Activated T-cell treated with anti-CD3 and anti-CD28 coated beads for 1 hour (primary cell): ENCODE measurements at places on chromosomes 7 and 10.
A peak's percentile ranks its signal among the peaks of the same experiment; 100 is the strongest.

DNA sequence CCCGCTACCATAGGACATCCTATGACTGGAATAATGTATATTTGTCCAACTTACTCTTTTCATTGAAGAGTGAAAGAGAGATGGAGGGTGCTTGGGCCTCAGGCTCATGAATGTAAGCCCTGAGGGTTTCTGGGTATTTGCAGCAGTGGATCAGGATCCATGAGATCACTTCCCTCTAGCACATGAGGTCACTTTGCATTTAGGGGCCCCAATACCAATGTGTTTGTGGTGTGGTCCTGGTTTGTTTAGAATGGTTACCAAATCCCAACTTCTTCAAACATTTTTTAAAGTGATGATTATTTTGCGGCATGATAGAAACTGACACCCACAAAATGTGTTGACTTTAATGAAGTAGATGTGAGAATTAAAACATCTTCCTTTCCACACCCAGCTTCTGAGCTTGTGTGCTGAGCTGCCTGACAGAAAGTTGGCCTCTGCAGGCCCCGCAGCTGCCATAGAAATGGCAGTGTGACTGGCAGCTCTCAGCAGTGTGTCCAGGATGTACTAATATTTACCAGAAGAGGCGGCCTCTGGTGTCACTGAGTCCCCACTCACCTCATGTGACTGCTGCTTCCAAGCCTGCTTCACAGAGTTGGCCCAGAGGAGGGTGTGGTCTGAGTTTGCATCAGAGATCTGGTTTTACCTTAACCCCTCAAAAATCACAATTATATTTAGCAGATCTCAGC lies 447.6 kb upstream of the NPVF start:
- DNase-seq, result no peak

DNA sequence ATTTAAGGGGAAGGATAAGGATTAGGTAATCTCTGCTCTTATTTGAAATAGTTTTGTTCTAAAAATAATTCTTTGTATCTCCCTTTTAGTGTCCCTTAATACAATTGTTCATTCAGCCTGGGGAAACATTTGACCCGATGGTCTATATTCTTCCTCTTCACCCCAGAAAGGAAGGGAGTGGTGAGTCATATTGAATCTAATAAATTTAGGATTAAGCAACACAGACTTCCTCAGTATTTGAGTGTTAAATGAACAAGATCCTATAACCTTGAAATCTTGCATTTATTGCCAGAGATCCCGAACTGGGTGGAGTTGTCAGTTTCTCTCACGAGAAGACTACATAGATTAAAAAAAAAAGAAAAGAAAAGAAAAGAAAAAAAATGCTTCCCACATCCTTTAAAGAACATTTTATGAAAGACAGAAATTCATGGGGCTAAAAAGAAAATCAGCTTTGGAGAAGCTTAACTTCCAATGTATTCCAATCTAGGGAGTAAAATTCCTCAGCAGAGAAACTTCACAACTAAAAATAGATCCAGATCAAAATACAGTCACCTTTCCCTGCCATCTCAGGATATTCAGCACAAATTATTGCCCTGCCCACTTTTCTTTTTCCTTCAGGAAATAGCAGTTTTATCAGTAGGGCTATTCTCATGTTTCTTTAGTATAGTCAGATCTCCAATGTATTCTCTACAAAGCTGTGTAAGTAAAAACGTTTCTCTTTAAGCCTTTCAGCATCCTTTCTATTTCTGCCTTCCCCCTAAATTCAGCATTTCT lies 82.2 kb downstream of the SEMA3D start:
- DNase-seq, result no peak

DNA sequence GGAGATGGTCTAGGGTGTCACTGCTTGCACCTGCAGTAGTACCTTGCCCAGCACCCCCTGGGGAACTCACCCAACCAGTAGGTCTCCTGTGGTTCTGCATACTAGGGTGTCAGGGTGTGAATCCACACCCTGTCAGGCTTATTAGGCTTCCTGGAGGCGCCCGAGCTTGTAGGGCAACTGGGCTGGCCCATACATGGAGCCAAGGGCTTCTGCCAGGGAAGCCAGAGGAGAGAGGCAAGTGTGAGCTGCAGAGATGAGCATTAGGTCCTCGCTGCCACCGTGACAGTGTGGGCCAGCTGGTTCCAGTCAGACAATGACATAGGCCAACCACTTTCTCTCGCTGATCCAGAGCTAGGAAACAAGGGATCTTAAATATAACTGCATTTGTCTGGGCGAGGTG lies 11.2 kb downstream of the MXI1 start:
- no peak for DNase-seq

- DNase-seq, result no peak
These were observed 97.0 kb upstream of the FAM20C start for GRCh38 chr7:95180-95862.

GRCh38 chr7:123715198-123715597 lies 33.6 kb downstream of the WASL start:
- no peak for DNase-seq

- DNase-seq, result peak; percentile 36
These were observed at the start of gene ACTL6B for GRCh38 chr7:100655908-100656674. Gene ACTL6B, minus strand, starts transcription at chr7:100656448. Its CDS starts 94 bp downstream, at chr7:100656354.

DNA sequence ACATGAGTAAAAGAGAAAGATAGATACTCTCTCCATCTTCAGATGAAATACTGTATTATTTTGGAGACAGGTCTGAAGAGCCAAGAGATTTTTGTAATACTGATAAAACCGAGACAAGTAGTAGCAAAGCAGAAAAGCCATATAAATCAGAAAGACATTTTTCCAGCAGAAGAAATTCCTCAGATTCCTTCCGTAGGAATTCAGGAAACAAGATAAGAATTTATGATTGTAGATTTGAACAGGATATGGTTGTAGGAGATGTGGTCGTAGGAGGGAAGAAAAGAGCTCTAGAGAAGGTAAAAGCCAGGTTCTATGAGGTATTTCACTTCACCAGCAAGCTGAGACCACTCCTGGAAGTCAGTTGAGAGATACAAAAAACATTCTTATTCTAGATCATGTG lies 17.6 kb upstream of the AASS start:
- DNase-seq, result no peak

DNA sequence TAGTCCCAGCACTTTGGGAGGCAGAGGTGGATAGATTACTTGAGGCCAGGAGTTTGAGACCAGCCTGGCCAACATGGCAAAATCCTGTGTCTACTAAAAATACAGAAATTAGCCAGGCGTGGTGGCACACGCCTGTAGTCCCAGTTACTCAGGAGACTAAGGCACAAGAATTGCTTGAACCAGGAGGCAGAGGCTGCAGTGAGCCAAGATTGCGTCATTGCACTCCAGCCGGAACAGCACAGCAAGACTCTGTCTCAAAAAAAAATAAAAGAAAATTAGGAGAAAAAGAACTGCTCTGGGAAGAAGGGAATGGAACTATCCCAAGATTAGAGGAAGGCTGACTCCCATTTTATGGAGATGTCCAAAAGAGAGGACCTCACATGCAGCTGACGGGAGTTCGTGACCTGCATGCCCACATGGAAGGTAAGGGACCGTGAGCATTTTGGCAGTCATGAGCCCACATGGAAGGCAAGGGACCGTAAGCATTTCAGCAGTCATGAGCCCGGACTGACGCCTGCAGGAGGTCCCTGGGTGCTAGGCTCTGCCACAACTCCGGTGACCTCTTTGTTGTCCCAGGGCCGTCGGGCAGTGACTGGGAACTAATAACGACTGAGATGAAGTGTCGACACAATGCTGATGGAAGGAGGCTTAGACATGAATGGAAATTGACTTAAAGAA lies 18.6 kb upstream of the GTPBP4 start:
- DNase-seq, result no peak

GRCh38 chr7:28296571-28297483 lies 115.5 kb upstream of the CREB5 start:
- DNase-seq, result peak; percentile 58

GRCh38 chr10:44395396-44395795 lies 10.5 kb upstream of the CXCL12 start:
- no peak for DNase-seq

GRCh38 chr7:118826246-118826645 lies 601.7 kb downstream of the ANKRD7 start:
- no peak for DNase-seq

GRCh38 chr7:13770305-13770704 lies 219.2 kb downstream of the ETV1 start:
- no peak for DNase-seq

- DNase-seq, result no peak
These were observed 4.4 kb upstream of the CLIP2 start for GRCh38 chr7:74284781-74285259.

DNA sequence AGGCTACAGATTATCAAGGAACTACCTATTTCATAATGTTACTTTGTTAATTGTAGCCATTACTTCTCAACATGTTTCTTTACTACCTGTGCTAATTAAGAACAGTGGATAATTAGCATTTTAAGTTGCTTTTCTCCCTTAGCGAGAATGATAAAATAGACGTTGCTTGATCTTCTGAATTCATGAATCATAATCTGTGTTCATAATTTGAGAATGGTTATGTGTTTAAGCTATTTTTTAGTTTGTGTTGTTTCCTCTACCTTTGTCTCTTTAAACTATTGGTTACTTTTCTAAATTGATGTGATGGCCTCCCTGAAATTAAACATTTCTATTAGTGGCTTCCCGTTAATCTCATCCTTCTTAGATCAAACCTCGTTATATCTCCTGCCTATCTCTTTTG lies at the start of gene ZRANB1:
TSS of gene ZRANB1 (plus strand) at position 301 of the 400 bp plus-strand sequence. CDS start 371 bp downstream, outside the sequence.
- no peak for DNase-seq

DNA sequence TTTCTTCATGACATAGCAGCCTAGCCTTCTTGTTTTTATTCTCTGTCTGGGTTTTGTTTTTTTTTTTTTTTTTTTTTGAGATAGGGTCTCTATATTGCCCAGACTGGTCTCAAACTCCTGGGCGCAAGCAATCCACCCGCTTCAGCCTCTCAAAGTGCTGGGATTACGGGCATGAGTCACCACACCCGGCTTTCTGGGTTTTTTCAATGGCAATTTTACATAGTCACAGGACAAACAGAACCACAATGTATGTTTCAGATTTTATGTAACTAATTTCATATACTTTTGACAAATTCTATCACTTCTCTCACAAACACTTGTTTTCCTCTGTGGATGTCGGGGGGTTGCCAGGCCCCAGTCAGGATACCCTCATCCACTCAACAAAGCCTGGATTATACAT lies 16.5 kb downstream of the DOCK4 start:
- DNase-seq, result no peak

GRCh38 chr10:70898687-70899086 lies 10.3 kb upstream of the PCBD1 start:
- DNase-seq, result no peak

GRCh38 chr7:92751902-92752901 lies 84.2 kb downstream of the CDK6 start:
- no peak for DNase-seq

- DNase-seq, result no peak
These were observed 57.1 kb downstream of the CHRM2 start for GRCh38 chr7:136925556-136925955.

- no peak for DNase-seq
These were observed 11.5 kb upstream of the KLRG2 start for GRCh38 chr7:139494835-139495579.

DNA sequence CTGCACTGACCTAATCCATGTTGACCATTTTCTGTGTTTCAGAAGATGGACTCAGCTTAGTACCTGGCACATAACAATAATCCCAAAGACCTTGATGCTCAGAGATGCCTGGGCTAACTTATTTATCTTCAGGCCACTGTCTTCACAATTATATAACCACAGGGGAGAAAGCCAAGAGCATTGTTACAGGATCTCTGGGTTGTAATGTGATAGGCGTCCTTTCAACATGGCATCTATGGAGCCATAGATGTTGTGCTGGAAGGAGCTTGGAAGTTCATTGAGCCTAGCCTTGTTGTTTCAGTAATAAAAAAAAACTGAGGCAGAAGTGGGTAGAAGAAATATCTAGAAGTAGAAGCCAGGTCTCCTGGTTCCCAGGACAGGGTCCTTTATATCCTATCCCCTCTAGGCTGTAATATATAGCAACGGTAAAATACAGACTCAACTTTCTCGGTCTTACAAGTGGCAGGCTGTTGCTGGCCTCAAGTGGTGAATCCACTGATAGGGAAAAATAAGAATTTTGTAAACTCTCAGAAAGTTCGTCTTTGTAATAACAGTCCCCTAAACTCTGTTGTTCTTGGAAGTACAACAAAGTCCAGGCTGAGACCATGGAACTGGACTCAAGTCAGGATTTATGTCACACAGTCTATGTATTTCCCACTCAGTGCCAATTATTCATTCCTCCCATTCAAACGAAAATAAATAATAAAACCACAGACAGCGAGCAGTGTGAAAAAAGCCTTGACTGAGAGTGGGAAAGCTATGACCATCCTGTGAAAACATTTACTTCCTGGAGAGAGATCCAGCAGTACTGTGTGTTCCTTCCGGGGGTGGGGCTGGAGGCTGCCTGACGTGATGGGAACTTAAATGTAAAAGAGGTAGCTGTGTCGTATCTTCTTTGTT lies 277.6 kb downstream of the REEP3 start:
- no peak for DNase-seq

- no peak for DNase-seq
These were observed 140.7 kb upstream of the CALCR start for GRCh38 chr7:93715234-93715633.

DNA sequence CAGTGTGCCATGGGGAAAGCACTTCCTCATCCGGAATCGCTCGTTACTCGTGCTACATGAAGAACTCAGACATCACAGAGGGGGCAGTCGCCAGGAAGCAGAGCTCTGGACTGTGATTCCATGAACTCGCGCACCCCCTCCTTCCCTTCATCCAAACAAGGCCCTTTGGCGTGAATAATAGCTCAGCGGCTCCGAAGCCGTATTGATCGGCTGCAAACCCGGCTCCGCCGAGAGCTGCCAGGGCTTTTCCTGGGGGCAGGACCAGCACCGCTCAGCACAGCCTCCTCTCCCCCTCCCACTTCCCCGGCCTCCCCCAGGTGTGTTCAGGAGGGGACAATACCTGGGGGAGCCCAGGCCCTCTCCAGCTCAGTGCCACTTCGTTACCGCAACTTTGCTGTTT lies 129.0 kb upstream of the TCF7L2 start:
- no peak for DNase-seq

DNA sequence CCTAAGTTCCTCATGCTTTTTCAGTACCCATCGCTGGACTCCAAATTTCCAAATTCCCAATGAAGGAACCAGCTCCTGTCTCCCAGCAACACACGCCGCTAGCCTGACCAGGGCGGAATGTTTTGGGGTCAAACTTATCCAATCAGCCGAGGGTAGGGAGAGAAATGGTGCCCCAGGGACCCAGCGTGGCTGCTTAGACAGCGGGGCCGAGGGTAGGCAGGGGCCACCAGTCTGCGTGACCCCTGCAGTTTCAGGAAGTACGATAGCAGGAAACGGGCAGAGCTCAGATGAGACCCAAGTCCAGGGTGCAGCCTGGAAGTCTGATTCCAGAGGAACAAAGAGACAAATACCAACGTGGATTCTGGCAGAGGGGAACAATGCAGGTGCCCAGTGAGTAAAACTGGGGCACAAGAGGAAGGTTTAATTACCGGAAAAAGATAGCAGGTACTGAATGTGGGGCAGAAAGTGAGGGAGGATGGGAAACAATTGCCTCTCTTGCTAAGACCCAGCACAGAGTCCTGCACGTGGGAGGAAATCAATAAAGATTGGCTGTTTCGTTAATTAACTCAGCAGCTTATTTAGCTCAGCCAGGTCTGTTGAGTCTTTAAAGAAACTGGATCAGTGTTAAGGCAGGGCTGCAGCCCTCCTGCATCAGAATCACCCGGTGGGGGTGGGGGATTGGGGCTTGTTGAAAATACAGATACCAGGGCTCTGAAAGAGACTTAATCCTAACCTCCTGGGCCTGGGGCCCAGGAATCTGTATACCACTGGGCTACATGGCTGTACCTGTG lies 50.4 kb upstream of the NFE2L3 start:
- no peak for DNase-seq

- DNase-seq, result no peak
These were observed 60.6 kb downstream of the MAP3K8 start for GRCh38 chr10:30494558-30494957.

GRCh38 chr7:28625432-28625831 lies 213.1 kb downstream of the CREB5 start:
- no peak for DNase-seq
